ENCODE measurements at places on chromosomes 1 and 21. TPM values are rescaled to one million over a fixed set of nuclear protein-coding genes. Genes with fewer than 3 reads are reported as not detected.

S100A16 gene
- 18.1 TPM for total RNA-seq

PADI4 gene
- total RNA-seq = 0.09 TPM

GRCh38 chr1:203174324-203174985 is 1.2 kb downstream of the MYBPH start:
- no peak for DNase-seq

DNA sequence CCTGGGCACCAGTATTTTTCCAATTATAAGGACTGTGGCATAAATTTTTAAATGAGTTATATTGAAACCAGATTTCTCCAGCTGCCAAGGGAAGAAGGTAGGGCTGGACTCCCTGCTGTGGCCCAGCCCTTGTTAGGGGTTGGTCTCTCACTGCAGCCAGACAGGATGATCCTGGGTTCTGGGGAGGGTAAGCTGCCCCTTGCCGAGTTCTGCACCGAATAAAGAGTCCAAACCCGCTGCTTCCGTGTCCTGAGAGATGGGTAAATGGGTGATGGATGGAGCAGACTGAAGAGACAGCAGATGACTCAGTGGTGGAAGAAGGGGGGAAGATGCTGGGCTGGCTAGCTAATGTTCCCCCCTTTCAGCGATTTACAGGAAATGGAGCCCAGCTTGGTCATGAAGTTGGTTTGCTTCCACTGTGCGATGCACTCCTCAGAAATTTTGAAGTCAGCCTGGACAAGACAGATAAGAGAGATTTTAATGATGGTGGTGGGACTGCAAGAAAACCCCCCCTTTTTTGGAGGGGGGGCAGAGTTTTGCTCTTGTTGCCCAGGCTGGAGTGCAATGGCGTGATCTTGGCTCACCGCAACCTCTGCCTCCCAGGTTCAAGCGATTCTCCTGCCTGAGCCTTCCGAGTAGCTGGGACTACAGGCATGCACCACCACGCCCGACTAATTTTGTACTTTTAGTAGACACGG is 41.4 kb downstream of the YARS1 start:
- DNase-seq = no peak

GRCh38 chr1:39900662-39901463 is 854 bp downstream of the MYCL start:
- DNase-seq = peak; percentile 20
